Immature natural killer cell (primary cell): ENCODE measurements at places on chromosomes 13 and 19.

DNA sequence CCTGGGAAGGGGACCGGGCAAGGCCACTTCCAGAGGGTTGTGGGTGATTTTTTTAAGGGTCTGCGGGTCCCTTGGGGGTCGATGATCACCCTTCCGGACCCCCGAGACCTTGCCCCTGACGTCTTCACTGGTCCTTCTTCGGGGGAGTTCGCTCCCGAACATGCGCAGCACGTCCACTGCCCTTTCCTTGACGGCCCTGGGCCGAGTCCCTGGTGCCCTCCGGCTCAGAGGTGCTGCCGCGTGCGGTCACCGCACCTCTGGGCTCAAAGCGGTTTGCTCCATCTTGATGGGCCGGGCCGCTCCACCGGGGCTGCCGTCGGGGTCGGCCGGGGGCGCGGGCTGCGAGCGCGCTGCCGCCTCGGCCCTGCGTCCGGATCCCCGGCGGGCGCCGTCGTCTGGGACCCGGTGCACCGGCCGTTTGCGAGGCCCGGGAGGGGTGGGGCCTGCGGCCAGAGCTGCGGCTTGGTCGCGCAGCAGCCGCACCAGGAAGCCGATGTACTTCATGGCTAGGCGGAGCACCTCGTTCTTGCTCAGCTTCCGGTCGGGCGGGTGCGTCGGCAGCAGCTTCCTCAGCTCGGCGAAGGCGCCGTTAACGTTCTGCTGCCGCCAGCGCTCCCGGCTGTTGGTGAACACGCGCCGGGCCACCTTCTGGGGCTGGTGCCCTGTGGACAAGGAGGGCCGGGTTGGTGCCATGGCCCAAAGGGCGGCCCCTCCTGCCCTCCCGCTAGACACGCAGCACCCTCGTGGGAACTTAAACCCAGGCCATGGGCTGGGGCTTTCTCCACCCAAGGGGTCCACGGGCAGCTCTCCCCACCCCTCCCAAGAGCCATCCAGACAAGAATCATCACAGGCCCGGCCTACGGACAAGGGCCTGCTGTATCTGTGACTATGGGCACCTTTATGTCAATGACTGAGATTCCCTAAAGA is 3.3 kb downstream of the LYL1 start:
- peak; percentile 82 for DNase-seq

DNA sequence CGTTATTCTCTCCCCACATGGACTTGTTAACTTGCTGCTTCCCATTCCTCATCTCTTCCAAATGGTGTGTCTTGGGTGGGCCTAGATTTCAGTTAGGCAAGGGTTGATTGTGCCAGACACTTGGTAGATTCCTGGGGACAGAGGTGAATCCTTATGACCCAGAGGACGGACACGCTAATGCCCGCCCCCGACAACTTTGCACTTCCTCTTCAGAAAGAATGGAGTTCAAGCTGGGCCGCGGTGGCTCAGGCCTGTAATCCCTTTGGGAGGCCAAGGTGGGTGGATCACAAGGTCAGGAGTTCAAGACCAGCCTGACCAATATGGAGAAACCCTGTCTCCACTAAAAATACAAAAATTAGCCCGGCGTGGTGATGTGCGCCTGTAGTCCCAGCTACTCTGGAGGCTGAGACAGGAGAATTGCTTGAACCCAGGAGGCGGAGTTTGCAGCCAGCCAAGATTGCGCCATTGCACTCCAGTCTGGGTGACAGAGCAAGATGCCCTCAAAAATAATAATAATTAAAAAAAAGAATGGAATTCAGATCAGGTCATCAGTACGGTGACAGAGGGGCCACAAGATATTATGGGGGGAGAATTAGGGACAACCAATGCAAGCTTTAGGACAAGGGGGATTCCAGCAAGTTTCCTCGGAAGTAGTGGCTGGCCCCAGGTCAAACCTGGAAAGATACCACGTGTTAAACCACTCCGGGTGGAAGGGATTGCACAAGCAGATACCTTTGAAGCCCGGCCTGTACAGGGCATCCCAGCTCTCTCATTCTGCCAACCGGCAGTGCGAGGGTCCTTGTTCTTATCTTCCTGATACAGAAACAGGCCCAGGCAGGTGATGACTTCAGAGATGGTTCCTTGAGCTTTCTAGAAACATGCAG is 2.7 kb downstream of the MYO9B start:
- DNase-seq, result no peak

GRCh38 chr13:43676320-43676719 is 110.5 kb downstream of the ENOX1 start:
- no peak for DNase-seq

- DNase-seq, result no peak
Measured at GRCh38 chr13:79663435-79663834, 182.5 kb downstream of the NDFIP2 start.

DNA sequence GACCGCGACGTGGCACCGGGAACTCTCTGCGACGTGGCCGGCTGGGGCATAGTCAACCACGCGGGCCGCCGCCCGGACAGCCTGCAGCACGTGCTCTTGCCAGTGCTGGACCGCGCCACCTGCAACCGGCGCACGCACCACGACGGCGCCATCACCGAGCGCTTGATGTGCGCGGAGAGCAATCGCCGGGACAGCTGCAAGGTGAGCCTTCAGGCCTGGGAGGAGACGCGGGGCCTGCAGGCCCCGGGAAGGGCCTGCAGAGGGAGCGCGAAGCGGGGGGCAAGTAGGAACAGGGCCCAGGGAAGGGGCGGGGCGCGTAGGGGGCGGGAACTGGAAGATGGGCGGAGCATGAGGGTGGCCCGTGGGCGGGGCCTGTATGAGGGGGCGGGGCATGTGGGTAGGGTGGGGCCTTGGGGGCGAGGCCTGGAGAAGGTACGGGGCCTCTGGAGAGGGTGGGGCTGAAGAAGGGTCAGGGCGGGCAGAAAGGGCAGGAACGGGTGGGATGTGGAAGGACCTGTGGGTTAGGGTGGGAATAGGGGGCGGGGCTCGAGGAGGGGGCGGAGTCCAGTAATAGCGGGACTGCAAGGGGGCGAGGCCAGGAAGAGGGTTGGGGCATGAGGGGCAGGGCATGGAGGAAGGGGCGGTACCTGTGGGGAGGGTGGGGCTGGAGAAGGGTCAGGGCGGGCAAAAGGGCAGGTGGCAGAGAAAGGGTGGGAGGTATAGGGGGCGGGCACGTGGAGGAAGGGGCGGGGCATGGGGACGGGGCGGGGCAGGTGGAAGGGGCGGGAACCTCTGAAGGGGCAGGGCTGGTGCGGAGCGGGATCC is 2.5 kb downstream of the CFD start:
- peak; percentile 61 for DNase-seq

GRCh38 chr13:31431722-31432137 is 232.0 kb downstream of the B3GLCT start:
- peak; percentile 60 for DNase-seq

DNA sequence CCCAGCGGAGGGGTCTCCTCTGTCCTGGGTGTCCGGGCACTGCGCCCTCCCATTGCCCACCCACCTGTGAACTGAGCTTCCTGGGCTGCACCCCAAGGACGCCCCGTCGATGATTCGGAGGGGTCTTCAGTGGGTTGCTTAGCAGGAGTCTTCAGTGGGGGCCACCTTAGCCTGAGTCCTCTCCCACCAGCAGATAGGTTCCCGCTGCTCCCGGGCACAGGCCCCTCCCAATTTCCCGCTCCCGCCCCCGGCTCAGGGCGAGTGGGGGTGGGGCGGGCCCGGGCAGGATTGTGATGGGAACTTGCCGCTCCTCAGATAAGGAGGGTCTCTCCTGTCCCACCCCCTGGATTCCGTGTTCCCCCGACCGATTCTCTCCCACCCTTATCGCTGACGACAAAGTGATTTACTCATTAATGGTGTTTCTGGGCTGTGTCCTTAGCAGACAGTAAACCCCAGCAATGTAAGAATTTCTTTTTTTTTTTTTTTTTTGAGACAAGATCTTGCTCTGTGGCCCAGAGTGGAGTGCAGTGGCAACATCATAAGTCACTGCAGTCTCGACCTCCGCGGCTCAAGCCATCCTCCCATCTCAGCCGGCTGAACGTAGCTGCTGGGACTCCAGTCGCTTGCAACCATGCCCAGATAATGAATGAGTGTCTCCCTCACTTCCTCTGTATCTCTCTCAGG is 655 bp upstream of the S1PR5 start:
- peak; percentile 75 for DNase-seq

GRCh38 chr19:40718774-40719391 is 2.0 kb downstream of the ITPKC start:
- no peak for DNase-seq

DNA sequence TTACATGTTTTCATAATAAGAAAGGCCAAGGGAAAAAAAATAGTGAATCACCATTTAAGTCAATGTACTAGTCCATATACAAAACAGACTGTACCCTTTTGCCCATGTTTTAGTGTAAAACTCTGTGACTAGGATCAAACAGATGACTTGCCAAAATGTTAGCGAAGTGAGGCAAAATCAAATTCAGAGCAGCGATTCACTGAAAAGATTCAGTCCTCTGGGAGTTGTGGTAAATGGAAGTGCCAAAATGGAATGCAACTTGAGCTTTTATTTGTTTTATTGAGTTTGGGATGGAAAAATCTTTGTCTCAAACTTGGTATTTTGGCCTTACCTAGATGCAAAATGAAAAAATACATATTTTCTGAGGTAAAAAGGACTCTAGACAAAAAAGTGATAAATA is 9.1 kb downstream of the CDADC1 start:
- no peak for DNase-seq

- no peak for DNase-seq
Measured at GRCh38 chr13:101397742-101398141, 18.6 kb downstream of the NALCN start.

DNA sequence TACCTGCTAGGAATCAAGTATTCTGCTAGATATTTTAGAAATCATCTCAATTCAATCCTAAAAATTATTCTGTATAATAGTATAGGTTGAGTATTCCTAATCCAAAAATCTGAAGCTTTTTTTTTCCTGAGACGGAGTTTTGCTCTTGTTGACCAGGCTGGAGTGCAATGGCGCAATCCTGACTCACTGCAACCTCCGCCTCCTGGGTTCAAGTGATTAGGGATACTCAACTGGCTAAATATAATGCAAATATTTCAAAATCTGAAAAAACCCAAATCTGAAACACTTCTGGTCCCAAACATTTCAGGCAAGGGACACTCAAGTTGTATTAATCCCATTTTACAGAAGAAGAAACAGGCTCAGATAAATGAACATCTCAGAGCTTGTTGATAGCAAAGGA is 17.2 kb upstream of the USPL1 start:
- no peak for DNase-seq

DNA sequence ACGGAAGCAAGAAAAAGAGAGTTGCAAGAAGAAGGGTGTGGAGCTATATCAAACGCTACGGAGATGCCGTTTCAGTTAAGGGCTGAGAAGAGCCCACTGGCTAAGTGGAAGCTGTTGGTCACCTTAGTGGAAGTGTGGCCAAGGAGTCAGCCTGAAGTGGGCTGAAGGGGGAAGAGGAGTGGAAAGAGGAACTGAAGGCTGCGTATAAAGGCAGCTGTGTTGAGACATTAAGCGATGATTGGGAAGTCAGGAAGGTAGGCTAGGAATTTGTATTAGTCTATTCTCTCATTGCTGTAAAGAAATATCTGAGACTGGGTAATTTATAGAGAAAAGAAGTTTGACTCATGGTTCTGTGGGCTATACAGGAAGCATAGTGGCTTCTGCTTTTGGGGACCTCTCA is 14.1 kb upstream of the FRY start:
- DNase-seq, result no peak

GRCh38 chr13:20174656-20175405 is 14.0 kb upstream of the GJA3 start:
- no peak for DNase-seq

GRCh38 chr19:38034492-38034860 is 127.5 kb downstream of the SIPA1L3 start:
- no peak for DNase-seq

DNA sequence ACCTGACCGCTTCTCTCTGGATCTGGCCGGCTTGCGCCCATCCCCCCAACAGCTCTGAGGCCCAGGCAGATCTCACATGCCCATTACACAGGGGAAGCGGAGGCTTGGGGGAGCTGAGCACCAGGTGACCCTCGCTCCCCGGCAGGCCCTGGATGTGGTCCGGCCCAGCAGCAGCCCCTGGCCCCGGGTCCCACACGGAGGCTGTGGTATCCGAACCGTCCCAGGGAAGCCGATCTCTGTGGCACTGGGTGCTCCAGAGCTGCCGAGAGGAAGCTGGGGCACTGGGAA is 27.7 kb downstream of the SBNO2 start:
- DNase-seq, result no peak

GRCh38 chr19:17264641-17264979 is at the start of gene USHBP1:
USHBP1 (minus strand) TSS chr19:17264745; CDS start chr19:17264299, 446 bp downstream.
- DNase-seq, result no peak

DNA sequence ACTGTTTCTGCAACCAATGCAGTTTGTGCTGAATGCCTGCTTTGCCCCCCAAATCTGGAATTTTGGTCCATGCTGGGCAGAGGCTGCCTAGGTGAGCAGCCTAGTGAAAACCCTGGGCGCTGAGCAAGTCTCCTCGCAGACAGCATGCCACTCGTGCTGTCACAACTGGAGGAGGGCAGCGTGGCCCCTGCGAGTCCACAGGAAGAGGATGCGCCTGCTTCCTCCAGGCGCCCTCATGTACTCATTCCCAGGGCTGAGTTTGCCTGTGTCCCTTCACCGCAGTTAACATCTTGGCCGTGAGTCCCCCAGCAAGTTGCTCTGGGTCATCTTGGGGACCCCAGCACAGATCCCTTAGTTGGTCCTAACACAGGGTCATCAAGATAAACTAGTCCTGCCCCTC is 26.2 kb upstream of the TMEM160 start:
- DNase-seq, result no peak

DNA sequence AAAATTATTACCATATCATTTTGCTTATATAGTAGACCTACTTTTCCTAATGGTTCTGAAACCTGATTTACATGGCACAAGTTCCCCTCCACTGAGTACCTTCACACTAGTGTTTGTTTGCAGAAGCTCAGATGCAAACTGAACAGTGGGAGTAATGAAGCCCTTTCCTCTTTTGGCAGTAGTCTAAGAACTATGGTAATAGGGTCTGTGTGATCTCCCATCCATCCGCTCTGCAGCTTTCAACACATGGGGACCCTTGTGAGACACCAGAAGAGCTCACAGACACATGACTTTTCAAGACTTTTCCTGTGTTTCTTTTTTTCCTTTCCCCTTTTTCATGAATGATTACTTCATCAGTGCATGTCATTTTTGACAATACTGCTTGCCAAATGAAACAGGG is 336.0 kb downstream of the ATP8A2 start:
- DNase-seq, result no peak

GRCh38 chr19:52786078-52786463 is 520 bp downstream of the ZNF600 start:
- no peak for DNase-seq

- no peak for DNase-seq
Measured at GRCh38 chr19:32138416-32138815, 207.0 kb upstream of the ZNF507 start.

DNA sequence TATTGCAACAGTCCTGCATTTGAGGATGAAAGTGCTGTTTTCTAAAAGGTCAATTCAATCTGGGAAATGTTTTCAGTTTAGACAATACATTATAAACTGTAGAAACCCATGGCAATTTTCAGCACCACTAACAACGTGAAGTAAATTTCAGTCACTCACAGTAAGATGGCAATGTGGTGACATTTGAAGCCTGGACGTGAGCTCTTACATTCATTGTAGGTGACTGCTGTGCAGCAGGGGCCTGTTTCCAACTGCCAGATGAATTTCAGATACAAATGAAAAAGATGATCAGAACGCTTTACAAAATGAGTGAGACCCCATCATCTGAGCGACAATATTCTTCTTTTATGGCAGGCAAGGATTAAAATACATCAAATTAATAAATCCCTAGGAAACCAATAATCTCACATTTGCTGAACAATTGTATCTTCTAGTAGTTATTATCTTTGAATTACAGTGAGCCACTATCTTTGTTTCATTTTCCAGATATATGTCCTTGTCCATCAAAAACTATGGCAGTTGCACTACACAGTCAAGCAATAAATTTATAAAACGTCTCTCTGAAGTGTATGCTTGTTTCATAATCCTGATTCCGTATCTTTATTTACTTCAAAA is 1816.8 kb downstream of the OLFM4 start:
- no peak for DNase-seq
